ENCODE measurements at places on chromosomes 1 and 21.

- no peak for DNase-seq
Measured at GRCh38 chr1:221823149-221823548, 81.3 kb upstream of the DUSP10 start.

GRCh38 chr21:17576080-17576835, 36.4 kb downstream of the BTG3 start:
- no peak for DNase-seq

DNA sequence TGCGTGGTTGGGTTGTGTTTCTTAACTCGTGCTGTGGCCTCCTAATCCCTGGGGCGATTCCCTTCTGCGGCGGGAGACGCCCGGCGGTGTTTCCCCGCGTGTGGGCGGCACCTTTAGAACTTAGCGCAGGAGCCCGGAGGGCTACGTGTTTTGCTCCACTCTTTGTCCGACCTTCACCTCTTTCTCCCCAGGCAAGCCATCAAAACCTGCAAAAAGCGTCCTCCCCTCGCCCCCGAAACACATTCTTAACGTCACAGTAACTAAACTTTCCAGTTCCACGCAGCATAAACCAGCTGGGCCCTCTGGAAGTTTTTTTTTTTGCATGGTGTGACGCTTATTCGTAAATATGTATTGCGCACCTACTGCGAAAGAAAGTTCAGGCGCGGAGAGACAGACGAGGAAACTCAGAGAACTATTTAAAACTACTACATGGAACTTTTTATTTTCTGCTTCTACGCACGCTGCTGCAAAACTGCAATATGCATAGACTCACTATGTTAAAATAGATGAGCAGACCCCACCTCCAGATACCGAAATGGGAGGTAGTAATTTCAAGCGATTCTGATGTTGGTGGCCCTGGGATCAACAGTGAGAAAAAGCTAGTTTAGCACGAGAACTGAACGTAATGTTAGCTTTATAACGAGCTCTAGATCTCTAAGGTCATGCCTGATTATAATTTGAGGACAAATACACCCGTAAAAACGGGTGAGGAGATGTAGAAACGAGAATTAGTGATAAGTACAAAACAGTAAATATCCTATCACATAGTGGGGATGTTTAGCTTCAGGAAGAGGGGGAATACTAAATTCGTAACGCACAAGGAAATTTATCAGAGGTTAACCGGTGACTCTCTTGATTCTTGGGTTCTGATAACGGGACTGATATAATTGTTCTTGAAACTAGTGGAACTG, 920 bp downstream of the MTR start:
- DNase-seq: no peak

- DNase-seq: no peak
Measured at GRCh38 chr1:228956864-228957263, 221.6 kb downstream of the RHOU start.

GRCh38 chr1:115978292-115978941, 2.1 kb downstream of the SLC22A15 start:
- DNase-seq: no peak

- no peak for DNase-seq
Measured at GRCh38 chr1:9203511-9203982, 31.0 kb upstream of the H6PD start.

- no peak for DNase-seq
Measured at GRCh38 chr1:215824245-215824644, 257.1 kb downstream of the KCTD3 start.

- DNase-seq: no peak
Measured at GRCh38 chr1:226384717-226385116, 23.2 kb downstream of the PARP1 start.

DNA sequence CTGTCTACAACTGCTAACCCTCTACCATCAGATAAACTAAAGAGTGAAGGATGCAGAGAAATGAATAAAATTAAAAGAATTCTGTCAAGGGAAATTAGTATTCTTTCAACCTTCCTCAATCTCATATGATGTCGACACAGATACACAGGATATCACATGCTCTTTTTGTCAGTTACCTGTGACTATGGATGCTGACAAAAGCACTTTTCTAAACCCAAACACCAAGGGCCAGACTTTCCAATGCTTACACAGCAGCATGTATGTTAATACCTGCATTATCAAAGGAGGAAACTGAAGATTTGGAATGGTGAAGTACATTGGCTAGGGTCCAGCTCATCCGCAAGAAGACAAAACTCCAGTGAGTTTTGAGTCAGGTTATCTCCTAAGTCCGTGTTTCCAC, 294.0 kb downstream of the SMYD3 start:
- DNase-seq: no peak

DNA sequence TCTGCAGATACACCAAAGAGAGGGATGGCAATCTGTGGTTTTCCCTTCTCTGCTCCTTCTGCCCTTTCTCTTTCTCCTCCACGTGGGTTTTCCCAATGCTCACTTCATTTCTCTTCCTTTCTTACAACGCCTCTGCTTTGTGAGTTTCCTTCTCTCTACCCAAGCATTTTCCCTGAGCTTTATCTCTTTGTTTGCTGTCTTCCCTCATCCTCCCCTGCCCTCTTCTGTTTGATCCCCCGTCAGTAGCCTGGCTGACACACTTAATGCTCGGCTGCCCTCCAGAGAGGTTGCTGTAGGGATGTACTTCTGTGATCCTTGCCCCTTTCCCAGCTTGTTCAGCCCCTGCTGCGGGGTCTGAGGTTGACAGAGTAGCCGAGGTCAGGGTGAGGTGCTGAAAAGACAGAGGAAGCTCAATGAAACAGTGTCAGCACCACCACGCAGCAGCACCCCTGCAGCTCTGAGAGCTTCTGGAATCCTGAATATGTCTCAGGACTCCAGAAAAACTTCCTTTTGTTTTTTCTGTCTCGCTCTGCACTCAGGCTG, 6.0 kb downstream of the EDARADD start:
- no peak for DNase-seq

GRCh38 chr1:247647864-247648263, 31.7 kb downstream of the OR13G1 start:
- no peak for DNase-seq

DNA sequence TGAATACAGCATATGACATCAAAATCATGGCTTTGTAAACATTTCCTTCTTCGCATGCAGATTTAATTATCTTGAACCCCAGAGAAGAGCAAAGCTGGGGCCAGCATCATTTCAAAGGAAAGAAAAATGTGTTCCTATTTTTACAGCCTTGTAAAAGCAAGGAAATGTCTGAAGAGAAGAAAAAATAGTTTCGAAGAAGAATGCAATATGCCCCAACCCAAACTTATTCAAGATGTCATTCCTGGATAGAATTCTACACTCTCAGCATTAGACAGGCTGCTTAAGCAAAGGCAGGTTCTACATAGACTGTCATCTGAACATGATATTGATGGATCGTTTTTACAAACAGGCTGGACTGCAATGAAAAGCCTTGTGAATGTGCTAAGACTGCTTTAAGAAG, 900.8 kb downstream of the TTLL7 start:
- DNase-seq: no peak

DNA sequence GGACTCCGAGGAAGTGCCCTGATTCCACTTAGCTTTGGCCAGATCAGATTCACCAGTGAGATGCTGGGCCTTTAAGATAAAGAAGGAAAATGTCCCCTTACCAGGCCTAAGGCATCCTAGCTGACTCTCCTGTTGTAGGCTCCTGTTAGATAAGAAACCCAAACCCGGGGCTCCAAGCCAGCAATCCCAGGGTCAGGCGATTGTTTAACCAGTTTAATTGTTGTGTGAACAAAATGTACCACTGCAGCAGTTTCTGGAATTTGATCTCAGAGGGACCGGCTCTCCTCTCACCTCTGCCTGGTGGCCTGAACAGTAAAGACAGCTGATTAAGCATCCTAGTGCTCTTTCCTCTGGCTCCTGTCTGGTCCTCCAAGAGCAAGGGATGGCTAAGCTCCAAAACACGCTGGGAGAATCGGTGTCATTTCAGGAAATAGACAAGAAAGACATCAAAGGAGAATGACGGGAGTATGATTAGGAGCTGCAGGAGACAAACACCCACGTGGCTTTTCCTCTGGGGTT, 9.3 kb upstream of the KLHDC8A start:
- DNase-seq: no peak

DNA sequence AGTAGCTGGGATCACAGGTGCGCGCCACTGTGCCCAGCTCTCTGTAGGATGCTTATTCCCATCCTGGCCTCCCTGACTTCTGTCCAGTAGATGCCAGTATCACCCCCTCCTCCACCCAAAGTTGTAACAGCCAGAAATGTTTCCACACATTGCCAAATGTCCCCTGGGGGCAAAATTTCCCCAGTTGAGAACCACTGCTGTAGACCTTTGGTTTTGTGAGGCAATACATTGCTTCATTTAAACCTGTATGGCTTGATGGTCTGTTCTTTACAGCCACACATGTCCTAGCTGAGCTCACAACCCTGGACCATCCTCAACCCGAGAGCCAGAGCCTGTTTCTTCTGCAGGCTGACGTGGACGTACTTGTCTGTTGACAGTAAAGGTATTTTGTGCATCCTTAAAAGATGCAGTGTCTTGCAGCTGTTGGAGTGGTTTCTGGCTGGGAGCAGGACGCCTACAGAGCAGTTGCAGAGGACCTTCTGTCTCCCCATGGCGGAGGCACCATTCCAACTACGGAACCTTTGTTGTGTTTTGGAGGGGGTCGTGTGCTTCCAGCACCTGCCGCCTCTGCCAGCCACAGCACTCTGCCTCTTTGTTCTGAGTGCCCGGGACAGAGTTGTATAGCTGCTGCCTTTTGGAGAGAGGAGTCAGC, 26.6 kb downstream of the DOP1B start:
- DNase-seq: no peak

- DNase-seq: no peak
Measured at GRCh38 chr21:33112681-33113080, 42.7 kb downstream of the OLIG1 start.

- DNase-seq: no peak
Measured at GRCh38 chr1:229262239-229262638, 8.7 kb upstream of the RAB4A start.

GRCh38 chr1:85371021-85371420, 93.9 kb downstream of the DDAH1 start:
- DNase-seq: no peak

- no peak for DNase-seq
Measured at GRCh38 chr1:179310291-179310690, 16.7 kb downstream of the SOAT1 start.

- no peak for DNase-seq
Measured at GRCh38 chr1:59653968-59654367, 160.8 kb upstream of the HOOK1 start.

DNA sequence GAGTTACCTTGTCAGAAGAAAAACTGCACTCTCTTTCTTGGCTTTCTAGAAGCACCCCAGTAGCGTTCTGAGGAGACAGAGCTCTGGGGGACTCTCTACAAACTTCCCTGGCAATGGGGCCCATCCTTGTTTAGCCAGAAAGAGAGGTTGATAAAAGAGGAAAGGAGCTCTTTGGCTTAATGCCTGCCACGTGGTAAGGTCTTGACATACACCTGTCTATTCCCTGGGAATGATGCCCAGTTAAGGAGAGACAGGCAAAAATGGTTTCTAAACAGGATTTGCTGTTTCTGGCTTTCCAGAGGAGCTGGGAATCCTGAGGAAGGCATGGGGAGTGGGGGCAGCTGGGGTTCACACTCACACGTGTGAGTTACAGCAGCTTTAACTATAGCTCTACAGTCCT, 30.2 kb upstream of the IL20 start:
- no peak for DNase-seq

DNA sequence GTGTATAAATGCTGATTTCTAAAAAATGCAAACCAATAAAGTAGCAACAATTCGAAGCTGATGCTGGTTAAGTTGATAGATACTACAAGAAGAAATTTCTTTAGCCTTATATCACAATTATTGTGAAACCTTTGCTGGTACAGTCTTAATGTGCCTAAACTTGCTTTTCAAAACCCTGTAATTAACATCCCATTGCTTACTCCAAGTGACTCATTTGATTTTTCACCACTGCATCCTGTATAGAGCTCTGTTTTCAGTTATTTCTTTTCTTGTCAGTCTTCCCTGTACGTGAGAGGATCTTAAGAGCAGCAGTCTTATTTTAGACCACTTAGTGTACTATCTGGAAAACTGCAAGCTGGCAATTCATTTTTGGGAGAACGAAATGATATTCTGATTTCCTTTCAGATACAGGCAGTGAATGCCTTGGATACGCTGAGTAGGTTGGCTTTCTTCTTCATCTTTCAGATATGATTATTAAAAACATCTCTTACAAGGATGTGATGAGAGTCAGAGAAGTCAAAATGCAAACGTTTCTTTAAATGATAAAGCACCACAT, 210.3 kb downstream of the KCTD3 start:
- DNase-seq: no peak

GRCh38 chr1:6069573-6069972, 23.9 kb downstream of the KCNAB2 start:
- no peak for DNase-seq

DNA sequence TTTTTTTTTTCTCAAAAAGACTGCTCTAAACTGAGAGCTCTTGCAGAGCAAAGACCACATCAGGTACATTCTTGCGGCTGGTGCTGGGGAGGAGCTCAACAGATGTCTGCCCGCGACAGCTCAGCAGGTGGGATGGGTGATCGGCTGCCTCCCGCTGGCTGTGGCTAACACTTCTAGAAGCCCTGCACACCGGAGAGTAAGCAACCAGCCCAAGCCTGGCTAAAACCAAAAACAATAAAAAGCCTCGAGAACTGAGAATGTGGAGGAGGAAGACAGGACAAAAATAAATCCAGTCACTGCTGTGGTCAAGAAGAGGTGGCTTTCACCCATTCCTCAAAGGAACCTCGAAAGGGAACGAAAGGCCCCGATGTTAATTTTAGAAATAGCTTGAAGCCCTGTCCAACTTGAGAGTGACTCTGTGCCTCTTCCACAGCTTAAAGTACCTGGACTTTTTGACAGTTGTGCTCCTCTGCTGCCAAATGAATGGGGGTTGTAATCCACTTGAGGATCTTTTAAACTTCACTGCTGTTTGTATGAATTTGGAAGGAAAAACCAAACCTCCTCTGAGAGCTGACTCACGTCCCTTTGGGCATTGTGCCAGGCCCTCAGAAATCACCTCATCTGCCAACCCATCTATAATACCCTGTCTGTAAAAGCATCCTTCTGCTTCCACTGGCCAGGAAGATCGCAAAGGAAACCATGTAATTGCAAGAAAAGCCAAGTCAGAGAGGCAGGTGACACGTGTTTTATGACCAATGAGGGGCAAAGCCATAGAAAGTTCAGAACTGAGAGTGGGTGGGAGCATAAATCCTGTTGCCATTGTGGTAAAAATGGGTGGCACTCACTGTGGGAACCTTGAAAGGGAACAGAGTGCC, 78.6 kb downstream of the KCNN3 start:
- peak; percentile 67 for DNase-seq

- DNase-seq: no peak
Measured at GRCh38 chr1:172540635-172541034, 7.7 kb downstream of the SUCO start.

DNA sequence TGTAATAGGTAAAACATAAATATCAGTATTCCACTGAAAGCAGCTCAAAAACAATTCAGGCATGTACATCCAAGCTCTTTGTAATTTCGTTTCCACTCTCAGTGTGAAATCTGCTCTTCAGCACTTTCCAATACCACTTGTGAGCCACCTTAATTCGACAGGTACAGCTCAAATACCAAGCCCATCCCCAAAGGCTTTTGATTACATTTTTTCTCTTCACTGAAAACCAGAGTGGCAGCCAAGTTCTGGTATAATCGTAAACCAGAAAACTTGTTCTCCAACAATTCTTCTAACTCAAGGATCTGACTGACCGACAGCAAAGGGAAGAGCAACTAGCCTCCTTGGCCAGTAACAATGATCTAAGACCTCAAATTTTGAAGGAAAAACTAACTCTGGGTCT, 36.8 kb downstream of the FBXO42 start:
- no peak for DNase-seq

- no peak for DNase-seq
Measured at GRCh38 chr1:115676498-115677181, 34.9 kb downstream of the VANGL1 start.

Data from effector CD4-positive, alpha-beta T cell (primary cell).